ENCODE measurements at places on chromosomes 6 and 20.

DNA sequence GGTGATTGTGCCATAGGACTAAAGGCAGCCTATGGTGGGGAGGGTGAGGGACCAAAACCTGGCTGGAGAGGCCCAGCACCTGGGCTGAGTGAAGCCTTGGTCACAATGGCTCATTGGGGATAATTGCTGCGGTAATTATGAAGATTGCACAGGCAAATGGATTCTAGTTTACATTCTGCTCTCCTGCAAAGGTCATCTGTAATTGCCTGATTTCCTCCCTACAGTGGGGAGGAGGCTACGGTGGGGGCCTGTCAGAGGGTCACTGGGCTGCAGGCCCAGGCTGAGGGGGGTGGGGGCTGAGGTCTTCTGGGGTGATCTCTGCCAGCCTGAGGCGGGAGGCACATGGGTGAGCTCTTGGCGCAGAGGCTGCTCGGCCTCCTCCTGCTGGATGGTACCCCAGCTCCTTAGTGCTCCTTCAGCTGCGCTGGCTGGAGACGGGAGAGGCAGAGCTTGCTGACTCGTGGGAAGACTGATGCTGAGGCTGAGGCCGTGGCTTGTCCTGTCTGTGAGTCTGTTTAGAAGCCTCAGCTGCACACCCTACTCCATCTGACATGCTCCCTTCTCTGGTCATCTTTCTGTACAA, 30.3 kb downstream of the PACSIN1 start:
- no peak for DNase-seq

GRCh38 chr6:49524541-49524940, 24.8 kb downstream of the GLYATL3 start:
- no peak for DNase-seq

GRCh38 chr6:89842228-89842627, 12.5 kb downstream of the CASP8AP2 start:
- no peak for DNase-seq

DNA sequence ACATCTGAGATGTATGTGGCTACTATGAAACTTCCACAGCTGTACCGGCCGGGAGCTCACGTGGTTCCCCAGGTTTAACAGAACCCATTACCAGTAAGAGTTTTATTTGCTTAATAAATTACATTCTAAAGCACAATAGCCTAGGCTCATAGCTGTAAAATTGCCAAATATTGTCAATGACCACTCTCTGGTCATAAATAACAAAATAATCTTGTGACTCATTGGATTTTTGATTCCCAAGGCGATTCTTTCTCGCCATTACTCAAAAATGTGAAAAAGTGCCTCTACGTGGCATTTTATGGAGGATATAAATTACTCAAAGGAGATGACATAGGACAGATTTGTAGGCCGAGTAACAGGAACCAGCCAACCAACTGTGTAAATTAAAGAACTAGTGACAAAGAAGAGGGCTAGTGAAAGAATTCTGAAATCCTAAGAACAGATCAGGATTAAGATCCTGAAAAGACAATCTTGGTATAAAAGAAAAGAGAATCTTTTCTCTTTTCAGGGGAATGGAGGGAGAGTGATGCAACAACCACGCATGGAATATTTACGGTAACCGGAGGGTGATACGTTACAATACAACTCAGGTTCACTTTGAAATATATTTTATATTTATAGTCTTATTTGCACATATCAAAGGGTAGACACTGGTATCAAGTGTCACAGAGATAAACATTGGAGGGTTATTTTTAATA, 199.7 kb downstream of the FOXC1 start:
- no peak for DNase-seq

- DNase-seq, result no peak
These were observed 127.0 kb downstream of the PKHD1 start for GRCh38 chr6:51960419-51960818.

DNA sequence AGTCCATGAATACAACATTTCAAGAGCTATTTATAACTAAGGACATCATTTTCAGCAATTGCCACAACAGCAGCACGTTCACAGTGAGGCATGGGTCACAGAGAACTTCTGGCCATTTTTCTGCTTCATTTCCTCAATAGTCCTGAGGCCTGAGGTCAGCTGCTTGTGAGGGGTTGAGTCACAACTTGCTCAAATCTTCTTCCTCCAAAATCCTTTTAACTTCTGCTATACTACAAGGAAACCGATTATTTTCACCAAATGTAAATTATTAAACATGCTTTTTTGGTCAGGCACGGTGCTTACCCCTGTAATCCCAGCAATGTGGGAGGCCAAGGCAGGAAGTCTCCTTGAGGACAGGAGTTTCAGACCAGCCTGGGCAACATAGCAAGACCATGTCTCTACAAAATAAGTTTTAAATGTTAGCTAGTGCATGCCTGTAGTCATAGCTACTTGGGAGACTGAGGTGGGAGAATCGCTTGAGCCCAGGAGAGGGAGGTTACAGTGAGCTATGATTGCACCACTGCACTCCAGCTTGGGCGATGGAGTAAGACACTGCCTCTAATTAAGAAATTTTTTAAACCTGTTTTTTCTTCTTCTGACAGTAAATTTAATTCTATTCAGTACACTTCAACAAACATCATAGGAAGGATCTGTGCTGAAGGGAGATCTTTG, 11.1 kb upstream of the SLC16A10 start:
- no peak for DNase-seq

DNA sequence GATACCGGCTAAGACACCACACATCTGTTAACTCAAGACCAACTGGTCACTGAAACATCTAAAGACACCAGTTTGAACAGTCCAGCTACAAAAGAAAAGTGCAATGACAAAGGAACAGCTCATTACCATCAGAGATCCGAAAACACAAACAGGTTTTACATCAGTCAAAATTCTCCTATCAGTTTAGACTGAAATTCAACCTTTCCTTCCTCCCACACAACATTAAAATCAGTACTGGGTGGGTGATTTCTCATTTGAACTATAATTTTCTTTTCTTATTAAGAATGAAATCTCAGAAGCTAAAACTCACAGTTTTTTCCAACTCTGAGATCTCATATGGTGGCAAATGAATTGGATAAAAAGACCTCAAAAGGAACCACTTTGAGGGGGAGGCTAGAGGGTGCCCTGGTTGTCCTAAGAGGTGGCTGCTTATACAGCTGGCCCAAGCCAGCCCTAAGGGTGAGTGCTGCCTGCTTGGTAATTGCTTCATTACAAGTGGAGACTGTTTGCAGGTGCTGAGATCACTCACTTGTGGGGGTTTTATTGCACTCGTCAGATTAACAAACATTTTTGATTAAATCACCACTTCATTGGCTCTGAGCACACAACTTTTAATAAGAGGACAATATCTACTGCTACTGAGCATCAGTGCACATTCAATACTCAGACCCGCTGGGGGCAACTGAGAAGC, 4.3 kb downstream of the CCDC167 start:
- DNase-seq, result no peak

DNA sequence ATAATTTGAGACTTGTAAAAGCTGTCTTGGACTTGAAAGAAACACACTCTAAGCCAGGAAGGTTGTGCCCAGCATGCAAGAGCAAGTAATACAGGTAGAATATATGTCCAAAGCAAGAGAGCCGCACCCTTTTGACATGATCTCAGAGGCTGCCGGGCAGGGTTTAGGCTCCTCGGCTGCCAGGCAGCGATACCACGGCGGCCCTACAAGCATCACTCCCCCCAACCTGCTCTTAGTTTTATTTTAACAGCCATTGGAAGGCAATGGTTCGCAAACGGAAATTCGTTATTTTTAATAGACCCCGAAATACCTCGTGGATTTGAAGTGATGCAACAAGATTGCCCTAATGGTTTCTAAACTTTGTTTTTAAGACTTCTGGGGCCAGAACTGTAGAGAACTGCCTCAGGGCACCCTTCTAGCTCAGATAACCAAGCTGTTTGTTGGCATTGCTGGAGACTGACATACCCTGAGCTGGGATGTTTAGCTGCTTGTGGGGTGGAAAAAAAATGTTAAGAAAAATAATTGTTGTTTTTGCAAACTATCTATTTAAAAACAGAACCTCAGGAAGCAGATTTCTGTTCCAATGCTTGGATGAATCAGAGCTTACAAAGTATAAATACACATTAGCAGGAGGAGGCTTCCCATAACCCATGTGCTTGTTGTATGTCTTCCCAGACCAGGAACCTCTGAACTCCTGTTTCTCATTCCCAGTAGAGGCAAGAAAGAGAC, 39.0 kb downstream of the JAG1 start:
- no peak for DNase-seq

DNA sequence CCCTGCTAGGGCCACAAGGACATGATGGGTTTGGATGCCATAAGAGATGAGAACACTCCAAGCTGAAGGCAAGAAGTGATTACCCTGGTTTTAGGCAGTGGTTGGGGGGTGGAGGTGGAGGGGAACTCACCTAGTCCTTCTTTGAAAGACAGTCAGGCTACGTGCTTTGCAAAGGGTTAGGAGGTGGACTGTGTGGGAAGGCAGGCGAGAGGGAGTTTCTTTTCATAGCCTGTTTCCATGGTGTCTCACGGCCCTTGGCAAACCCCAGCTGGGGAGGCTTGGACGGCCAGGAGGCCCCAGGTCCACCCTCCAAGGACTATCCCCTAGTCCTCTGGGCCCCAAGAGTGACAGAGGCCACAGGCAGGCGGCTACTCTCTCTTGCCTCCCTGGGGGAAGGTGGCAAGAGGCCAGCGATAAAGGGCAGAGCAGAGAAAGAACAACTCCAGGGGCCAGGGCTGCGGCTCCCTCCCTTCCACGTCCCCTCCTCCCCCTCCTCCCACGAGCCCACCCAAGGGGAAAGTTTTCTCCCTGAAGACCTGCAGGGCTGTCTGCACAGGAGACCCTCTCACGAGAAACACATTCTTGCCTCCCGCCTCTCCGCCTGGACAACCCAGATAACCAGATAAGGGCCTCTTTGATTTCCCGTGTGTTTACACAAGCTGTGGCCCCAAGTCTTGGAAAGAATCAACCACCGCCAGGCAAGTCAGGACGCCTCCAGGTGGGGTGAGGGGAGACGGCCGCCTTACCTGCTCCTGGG, 74.4 kb downstream of the NOL4L start:
- no peak for DNase-seq

- DNase-seq, result no peak
These were observed 1.7 kb downstream of the DIDO1 start for GRCh38 chr20:62924442-62925075.

DNA sequence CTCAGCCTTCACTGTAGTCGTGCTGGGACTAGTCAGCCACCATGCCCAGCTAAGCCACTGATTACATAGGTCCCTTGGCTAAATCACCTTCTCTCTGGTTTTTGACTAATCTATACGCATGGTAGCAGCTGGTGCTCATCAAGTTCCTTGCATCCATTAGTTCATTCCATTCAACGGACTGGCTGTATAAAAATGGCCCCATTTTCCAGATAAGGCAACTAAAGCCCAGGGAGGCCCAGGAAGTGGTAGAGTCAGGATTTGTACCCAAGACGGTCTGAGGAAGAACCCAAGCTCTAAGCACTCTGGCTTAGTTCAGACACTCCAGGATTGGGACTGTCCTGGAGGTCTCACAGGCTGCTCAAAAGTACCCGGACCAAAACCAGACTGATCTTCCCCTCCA, 4.9 kb downstream of the E2F1 start:
- no peak for DNase-seq

GRCh38 chr20:44388466-44389023, 33.0 kb downstream of the HNF4A start:
- DNase-seq, result peak; percentile 63

GRCh38 chr6:107780226-107780625, 43.9 kb downstream of the SCML4 start:
- no peak for DNase-seq

- DNase-seq, result peak; percentile 16
These were observed 55.9 kb downstream of the ANKEF1 start for GRCh38 chr20:10090588-10091166.

GRCh38 chr6:65004283-65004682, 702.7 kb downstream of the EYS start:
- no peak for DNase-seq

DNA sequence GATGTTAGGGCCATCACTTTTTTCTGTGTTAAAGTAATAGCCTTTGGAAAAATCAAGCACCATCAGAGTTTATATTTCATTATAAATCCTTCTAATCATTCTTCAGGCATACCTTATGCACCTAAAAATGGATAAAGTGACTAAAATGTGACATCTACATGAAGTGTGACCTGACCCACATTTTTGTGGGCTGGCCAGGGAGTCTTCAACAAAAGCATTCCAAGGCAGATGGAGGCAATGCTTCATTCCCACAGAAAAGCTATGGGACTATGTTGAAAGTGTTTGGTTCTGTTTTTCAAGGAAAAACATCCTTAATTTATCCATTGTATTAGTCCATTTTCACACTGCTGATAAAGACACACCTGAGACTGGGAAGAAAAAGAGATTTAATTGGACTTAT, 58.8 kb upstream of the LTV1 start:
- no peak for DNase-seq

DNA sequence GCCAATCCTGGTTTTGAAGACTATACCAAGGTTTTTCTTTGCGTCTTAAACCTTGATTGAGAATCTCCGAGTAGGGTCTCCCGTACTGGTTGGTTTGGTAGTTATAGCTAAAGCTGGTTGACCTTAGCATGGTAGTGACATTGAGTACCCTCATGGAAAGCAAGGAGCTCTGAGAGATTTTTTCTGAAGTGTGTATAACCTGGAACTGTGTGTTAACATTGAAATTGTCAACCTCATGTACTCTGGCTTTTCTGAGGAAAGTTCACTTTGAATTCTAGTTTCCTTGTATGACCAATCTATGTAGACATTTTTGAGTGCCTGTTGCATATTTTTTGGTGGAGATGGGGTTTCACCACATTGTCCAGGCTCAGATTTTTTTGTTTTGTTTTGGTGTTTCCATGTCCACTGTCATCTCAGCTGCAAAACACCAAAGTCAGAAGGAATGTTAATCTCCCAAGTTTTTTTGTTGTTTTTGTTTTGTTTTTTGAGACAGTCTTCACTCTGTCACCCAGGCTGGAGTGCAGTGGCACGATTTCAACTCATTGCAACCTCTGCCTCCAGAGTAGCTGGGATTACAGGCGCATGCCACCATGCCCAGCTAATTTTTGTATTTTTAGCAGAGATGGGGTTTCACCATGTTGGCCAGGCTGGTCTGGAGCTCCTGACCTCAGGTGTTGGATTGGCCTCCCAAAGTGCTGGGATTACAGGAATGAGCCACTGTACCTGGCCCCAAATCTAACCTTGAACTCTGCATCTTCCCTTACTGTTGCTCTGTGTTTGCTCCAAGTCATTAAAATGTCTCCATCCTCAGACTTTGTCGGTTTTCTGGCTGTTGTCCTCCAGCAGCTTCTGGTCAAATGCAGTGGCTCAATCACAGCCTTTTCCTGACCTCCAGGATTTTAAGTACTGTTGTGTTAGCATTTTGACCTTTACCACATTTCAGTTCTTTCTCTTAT, 4.3 kb downstream of the RPS12 start:
- DNase-seq, result no peak

DNA sequence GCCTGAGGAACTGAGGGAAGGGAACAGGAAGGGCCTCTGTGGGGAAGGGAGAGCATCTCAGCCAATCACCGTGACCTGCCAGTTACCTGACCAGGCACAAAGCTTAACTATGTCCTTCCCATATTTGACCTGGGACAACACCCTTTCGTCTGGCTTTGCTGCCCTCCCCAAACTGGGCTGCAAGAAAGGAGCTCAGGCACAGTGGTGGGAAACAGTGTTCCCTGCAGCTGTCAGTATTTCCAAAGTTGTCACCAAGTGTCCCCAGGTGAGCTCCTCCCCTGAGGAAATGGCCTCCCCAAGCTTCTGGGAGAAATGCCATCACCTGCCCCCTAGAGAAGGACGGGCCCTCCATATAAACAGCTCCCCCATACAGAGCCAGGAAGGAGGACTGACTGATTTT, 17.9 kb downstream of the NCR2 start:
- no peak for DNase-seq

GRCh38 chr6:12467706-12468670, 177.8 kb downstream of the EDN1 start:
- DNase-seq, result no peak
